ENCODE measurements at places on chromosomes 16 and 17.

DNA sequence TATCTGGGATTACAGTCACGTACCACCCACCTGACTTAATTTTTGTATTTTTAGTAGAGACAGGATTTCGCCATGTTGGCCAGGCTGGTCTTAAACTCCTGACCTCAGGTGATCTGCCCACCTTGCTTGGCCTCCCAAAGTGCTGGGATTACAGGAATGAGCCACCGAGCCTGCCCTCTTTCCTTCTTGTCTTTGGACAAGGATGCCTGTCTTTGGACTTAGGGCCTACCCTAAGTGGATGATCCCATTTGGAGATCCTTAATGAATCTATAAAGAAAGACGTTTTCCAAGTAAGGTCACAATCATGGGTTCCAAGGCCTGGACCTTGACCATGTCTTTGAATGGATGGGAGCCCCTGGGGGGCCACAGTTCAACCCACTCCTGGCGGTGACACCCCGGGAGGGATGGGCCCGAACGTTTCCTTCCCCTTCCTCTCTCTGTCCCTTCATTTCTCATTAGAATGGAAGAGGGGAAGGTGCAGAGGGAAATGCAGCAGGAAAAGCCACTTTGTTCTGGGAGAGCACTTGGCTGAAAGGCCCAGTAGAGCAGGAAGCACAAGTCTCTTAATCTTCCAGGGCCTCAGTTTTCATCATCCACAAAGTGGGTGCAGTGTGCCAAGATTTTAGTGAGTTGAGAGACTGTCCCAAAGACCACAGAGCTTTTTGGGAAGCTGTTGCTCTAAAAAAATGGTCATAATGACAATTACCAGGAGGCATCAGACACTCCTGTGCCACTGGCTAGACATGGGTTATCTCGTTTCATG is 353.3 kb downstream of the SEC14L1 start:
- no peak for DNase-seq

DNA sequence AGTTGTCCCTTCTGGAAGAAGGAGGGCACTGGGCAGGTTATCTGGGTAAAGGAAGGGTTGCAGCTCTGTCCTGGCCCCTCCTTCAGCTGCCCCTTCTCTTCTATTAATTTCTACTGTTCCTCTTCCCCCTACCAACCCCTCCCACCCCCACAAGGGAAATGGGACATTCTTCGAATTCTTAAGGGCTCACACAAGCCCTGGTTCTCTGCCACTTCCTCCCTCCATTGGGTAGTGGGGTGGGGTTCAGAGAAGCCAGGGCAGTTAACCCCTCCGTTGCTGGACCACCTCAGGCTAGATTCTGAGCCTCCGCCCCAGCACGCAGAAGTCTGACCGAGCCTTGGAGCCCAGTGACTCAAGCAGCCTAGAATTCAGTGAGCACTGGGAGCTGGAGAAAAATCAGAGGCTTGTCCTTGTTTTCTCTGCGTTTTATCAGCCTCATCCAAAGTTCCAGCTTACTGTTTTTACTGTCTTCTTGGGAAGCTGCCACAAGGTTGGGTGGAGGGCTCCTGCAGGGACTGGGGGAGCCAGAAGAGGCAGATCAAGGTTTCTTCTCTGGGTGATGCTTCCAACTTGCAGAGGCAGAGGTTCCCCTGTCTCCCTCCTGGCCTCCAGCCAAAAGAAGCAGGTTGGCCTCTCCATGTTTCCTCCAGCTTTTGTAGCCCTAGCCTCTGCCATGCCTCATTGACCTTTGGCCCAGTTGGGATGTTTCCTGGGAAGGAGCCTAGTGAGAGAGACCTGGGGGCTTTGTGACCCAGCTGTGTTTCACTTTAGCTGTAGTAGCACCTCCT is 10.2 kb downstream of the LASP1 start:
- no peak for DNase-seq

DNA sequence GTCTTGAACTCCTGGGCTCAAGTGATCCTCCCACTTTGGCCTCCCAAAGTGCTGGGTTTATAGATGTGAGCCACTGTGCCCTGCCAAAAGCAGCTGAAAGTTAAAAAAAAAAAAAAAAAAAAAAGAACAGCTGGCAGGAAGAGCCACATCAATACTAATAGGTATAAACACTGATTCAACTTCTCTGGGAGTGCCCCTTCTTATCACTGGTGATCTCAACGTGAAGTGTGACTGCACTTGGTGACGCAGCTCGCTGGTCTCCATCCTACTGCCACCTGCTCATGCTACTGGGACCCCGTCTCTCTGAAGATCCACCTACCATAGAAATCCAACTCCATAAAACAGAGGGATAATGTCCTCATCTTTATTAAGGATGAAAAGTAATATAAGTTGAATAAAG is 40.8 kb downstream of the RNF157 start:
- no peak for DNase-seq

GRCh38 chr16:19338335-19338734 is 52.8 kb downstream of the CLEC19A start:
- no peak for DNase-seq

DNA sequence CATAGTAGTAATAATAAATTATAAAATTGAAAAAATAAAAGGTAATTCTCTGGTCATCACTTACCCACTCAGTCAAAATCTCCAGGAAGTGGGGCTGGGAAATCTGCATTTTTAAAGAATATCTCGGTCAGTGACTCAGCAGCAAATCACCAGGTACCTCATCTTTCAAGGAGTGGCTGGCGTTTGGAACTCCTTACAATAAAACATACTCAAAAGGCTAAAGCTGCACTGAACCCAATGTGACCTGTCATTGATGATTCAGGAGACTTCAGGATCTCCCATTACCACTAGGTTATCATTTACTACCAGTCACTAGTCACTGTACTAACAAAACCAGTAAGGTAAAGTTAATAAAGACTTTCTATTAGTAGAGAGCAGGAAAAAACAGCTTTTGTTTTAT is 21.5 kb upstream of the RFFL start:
- no peak for DNase-seq

- peak; percentile 18 for DNase-seq
These were observed 92.7 kb downstream of the WSCD1 start for GRCh38 chr17:6162892-6163291.

DNA sequence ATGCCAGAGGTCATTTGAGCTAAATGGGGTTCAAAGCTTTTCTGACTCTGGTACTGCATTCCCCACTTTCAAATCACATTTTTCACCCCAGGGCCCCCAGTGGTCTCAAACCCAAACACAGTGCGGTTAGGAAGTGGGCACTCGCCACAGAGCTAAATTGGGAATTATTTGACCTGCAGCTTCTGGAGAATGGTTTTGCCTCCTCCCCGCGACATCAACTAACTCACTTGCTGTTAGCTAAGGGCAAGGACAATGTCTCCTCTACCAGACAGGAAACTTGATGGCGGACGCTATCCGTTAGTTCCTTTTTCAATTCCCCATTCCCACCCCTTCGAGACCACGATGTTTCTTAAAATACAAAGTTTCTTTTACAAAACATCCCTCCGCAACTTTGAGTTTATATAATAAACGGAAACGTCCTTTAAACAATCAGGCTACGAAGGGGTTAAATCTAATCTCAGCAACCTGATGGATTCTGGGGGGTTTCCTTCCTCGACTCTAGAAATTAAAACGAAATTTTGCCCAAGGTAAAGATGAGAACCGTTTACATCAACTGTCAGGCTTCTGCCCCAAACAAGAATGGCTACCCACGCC is 500 bp upstream of the KAT7 start:
- DNase-seq: no peak

- no peak for DNase-seq
These were observed 5.6 kb upstream of the PVALEF start for GRCh38 chr17:81159611-81160265.

DNA sequence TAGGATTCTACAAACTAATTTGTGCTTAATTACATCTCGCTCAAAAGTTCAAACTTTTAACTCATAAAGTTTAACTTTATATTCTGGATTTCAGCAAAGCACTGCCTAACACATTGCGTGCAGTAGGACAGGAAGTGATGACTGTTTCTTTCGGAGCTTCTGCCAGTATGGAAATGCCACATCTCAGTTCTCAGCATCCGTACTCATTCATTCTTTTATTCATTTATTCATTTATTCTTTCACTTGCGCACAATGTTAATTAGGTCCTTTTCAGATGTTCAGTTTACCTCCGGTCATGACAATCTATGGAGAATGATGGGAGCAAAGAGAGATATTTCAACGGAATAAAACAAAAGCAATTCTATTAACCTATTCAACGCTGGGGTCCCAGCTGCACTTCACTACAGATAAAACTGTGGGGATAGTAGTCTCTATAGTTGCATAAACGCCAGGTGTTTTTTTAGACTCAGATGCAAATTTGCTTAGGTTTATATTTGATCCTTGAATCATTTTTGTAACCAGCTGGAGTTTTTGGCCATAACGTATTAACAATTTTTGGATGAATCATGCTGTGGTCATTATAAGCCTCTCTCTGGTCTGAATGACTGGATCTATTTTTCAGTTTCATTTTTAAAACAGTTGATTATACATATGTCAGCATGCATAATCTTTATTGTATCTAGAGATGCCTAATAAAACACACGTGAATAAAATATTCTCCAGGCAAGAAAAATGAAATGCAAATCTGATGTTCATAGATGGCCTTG is 143.9 kb downstream of the KCNJ2 start:
- no peak for DNase-seq

- DNase-seq: no peak
These were observed 13.2 kb upstream of the ITGA2B start for GRCh38 chr17:44402564-44403172.

GRCh38 chr17:73770115-73770848 is 126.0 kb upstream of the SDK2 start:
- DNase-seq: peak; percentile 72

GRCh38 chr16:52932321-52932720 is 120.4 kb downstream of the CHD9NB start:
- no peak for DNase-seq

GRCh38 chr16:73480381-73480780 is 432.5 kb upstream of the ZFHX3 start:
- DNase-seq: no peak

GRCh38 chr17:18323007-18323406 is 7.9 kb downstream of the SMCR8 start:
- DNase-seq: no peak

DNA sequence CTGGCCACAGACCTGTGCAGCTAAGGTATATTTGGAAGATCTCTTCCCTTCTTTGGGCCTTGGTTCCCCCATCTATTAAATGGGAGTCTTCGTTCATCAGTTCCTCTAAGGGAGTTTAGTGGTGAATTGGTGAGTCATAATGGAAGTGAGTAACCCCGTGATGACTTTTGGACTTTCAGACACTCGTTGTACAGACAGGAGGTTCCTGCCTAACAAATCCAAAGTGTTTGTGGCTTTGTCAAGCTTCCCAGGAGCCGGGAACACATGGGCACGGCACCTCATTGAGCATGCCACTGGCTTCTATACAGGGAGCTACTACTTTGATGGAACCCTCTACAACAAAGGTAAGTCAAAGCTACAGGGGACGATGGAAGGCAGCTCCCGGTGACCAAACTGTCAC is 40.4 kb downstream of the WSCD1 start:
- DNase-seq: no peak

DNA sequence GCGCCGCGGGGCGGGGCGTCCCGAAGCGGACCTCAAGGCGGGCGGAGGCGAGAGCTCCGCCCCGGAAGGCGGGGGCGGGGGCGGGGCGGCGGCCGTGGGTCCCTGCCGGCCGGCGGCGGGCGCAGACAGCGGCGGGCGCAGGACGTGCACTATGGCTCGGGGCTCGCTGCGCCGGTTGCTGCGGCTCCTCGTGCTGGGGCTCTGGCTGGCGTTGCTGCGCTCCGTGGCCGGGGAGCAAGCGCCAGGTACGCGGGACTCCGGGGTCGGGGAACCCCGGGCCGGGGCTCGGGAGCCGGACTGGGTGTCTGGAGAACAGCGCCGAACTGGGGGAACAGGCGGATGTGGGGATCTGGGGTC is at the start of gene TNFRSF12A:
TSS of gene TNFRSF12A (plus strand) at position 122 of the 357 bp plus-strand sequence. CDS start at position 152, 30 bp downstream.
- DNase-seq: peak; percentile 83

DNA sequence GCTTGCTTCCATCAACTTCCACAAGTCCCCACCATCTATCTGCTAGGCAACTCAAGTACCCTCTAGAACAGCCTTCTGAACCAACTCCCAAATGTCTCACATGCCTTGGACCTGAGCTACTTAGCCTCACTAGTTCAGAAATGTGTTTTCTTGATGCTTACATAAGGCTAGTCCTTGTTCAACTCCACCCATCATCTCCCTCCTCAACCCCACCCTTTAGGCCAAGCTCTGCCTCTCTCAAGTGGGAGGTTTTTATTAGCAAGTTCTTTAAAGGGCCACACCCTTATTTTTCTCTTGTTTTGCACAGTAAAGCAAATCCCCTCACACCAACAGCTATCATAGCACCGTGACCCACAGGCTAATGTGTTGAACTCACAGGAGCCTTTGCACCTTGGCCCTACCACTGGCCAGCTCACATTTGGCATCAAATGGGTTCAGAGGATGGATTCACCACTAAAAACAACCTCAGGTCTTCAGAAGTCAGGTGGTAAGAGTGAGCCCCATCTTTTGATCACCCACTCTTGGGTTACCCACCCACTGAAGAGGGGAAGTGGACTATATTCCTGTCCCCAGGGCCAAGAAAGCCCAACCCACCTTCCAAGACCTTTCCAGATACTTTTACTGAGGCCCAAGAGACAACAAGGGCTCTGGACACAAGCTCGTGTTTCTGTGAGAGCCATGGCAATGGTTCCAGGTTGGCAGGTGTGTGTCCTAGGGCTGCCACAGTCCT is 12.2 kb downstream of the PIK3R5 start:
- DNase-seq: no peak

- no peak for DNase-seq
These were observed 52.4 kb downstream of the MYO18A start for GRCh38 chr17:29127840-29128239.

DNA sequence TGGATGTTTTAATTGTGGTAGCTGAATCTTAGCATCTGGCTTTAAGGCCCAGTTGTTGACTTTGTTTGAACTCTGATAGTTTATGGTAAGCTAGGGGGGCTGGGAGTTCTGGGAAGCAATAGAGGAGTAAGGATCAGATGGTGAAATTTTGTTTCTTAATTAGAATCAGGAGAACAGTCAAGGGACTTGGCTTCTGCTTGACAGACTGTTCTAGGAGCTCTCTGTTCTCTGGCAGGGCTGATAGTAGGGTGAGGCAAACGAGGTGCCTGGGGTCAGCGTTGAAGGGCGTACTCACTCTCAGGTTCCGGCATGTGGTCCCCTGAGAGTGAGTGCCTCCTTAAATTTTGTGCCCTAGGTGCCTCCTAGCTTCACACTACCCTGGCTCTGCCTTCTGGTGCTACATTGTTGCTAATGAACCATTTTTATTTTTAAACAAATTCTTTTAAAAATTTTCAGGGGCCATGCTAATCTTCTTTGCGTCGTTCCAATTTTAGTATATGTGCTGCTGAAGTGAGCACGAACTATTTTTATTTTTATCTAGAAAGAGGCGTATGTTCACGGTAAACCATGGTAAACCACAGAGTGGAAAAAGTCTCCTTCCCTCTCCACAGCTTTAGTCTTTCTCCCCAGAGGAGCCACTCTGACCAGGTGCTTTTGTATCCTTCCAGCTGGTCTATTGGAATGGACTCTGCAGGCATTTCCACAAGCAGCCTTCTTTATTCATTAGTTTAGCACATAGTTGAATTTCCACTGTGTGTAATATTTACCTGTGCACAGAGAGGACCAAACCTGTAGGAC is 19.7 kb downstream of the SLC7A6 start:
- no peak for DNase-seq

All from NCI-H345 (cell line).